ENCODE measurements at places on chromosomes 16 and 17. TPM values are rescaled to one million over a fixed set of nuclear protein-coding genes. Genes with fewer than 3 reads are reported as not detected.

ZNF652 gene
- 6.3 TPM for total RNA-seq

HP gene
- total RNA-seq = not detected

OR1F1 gene
- total RNA-seq = not detected

RAC3 gene
- 5.7 TPM for total RNA-seq

ABCC6 gene
- total RNA-seq = not detected

TANC2 gene
- total RNA-seq = 6.3 TPM

NOL3 gene
- total RNA-seq = 9.2 TPM

KCNJ12 gene
- not detected for total RNA-seq

CLUH gene
- total RNA-seq = 56.9 TPM

SNX20 gene
- total RNA-seq = 36.7 TPM

CSH2 gene
- 2.2 TPM for total RNA-seq

GAST gene
- not detected for total RNA-seq

CACNG3 gene
- total RNA-seq = not detected

ITGAD gene
- total RNA-seq = not detected

VPS9D1 gene
- 2.2 TPM for total RNA-seq

ARL5C gene
- total RNA-seq = not detected

ENGASE gene
- 40.5 TPM for total RNA-seq

CALB2 gene
- total RNA-seq = not detected

CAPNS2 gene
- total RNA-seq = not detected

CHST6 gene
- total RNA-seq = not detected

SPNS3 gene
- 4.4 TPM for total RNA-seq

LPO gene
- total RNA-seq = 0.19 TPM

ALOX15B gene
- total RNA-seq = not detected

KRTAP9-8 gene
- total RNA-seq = not detected

PRKCB gene
- total RNA-seq = 47.8 TPM

TEPSIN gene
- 23.2 TPM for total RNA-seq

RNF227 gene
- 5.3 TPM for total RNA-seq

LRRC36 gene
- total RNA-seq = 0.57 TPM

KRTAP3-2 gene
- not detected for total RNA-seq

HOXB8 gene
- total RNA-seq = not detected

SHPK gene
- 13.6 TPM for total RNA-seq

GP1BA gene
- total RNA-seq = not detected

All from activated naive CD4-positive, alpha-beta T cell treated with anti-CD3 and anti-CD28 coated beads, Interleukin-2, amount 50 U/mL, for 72 hours (primary cell).